Fibroblast of skin of right quadriceps (primary cell): ENCODE measurements at places on chromosomes 4 and X.

GRCh38 chr4:95165926-95166524, 382.7 kb downstream of the UNC5C start:
- peak; percentile 61 for DNase-seq

DNA sequence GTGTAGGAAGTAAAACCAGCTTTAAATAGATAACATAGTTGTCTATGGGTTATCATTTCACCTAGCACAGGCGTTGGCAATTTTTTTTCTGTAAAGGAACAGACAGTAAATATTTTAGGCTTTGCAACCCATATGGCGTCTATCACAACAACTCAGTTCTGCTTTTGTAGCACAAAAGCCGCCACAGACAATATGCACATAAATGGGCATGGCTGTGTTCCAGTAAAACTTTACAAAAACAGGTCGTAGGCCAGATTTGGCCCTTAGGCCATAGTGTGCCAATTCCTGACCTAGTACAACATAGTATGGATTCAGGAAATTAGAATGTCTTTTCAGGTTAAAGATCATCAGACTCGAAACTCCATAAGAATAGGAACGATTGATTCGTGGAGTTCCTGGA, 265.3 kb upstream of the GK2 start:
- no peak for DNase-seq

- DNase-seq: no peak
Observed at GRCh38 chr4:53574528-53574927, 16.8 kb downstream of the LNX1 start.

DNA sequence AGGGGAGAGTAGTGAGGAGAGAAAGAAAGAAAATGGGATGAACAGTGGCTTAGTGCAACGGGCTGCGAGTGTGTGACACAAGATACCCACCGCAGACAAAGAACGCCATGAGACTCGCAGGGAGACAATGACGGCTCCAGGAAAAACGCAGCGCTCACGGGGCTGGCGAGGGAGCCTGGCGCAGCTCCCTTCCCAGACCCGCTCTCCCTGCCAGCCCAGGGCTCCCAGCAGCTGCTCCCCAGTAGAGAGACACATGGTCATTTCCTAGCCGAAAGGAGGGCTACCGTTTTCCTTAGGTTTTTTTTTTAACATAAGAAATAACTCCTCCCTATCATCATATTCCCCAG, 149.5 kb downstream of the MAML3 start:
- peak; percentile 52 for DNase-seq
